Stimulated activated CD8-positive, alpha-beta memory T cell treated with anti-CD3 and anti-CD28 coated beads, Interleukin-4, amount 100 ng/mL, for 4 hours (primary cell): ENCODE measurements at places on chromosomes 2 and 18.

DNA sequence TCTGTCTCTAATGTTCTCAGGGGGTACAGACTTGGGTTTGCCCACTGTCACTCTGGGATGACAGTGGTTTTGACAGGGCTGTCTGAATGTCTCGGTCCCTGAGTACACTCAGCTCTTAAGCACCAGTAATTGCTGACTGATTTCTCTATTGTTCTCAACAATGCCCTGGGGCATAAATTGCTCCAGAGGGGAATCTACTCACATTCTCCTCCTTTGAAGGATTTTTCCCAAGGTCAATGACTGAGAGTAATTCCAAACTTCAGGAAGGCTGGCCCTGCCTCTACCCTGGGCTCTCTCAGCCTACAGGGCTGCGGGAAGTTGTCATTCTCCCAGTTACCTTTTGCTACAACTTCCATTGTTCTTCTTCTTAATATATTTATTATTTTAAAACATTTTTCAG is 36.5 kb downstream of the MC2R start:
- no peak for DNase-seq

DNA sequence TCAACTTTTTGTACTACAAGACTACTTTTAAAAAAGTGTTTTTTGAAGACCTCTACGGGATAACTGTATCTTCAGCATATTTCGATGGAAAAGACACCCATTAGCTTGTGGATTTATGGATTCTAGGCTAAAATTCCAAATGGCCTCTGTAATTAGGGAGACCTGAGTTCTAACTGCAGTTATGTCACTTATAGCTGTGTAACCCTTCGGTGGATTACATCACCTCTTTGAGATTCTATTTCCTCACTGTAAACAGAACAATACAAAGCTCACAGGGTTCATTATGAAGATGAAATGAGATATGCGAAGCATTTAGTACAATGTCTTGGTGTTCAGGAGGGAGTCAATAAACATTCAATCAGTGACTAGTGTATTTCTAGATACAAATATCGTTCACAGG is 24.2 kb downstream of the LMAN2L start:
- no peak for DNase-seq

GRCh38 chr2:42214669-42215068 is 45.5 kb downstream of the EML4 start:
- DNase-seq, result no peak

GRCh38 chr2:232877940-232878511 is 8.0 kb downstream of the SNORC start:
- no peak for DNase-seq

GRCh38 chr18:3879114-3879835 is 429.3 kb downstream of the TGIF1 start:
- DNase-seq, result no peak

GRCh38 chr2:170882758-170883157 is 46.3 kb upstream of the GORASP2 start:
- DNase-seq, result no peak

DNA sequence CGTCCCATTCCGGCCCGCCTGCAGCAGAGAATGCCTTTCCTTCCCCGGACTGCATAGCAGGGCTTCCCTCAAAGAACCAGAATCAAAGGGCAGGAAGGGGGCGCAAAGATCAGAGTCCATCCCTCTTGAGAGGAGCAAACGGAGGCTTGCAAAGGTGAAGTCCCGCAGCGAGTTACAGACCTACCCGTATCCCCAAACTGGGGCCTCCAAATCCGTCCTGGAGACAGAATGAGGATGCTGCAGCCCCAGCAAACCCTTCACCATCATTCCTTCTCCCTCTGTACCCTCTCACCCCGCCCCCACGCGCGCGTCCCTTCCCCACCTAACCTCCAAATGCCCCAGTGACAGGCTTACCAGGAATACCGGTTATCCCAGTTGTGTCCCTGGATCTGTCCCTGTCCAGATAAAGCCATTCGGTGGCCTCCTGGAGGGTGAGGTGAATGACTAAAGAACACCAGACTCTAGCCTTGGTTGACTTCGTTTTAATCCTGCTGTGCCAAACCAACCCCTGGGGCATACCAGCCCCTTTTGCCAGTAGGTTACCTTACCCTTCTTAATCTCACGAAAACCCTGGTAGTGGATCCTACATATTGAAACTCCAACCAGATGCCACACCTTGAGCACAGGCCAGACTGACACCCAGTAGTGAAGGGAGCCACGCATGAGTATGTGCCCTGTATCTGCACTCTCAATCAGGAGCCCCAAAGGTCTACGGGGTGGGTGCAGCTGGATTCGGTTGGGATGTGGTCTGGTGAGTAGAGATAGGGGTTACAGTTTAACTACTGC is 961 bp upstream of the SLC40A1 start:
- DNase-seq, result no peak

GRCh38 chr2:83481436-83481835 is 977.6 kb downstream of the SUCLG1 start:
- no peak for DNase-seq

DNA sequence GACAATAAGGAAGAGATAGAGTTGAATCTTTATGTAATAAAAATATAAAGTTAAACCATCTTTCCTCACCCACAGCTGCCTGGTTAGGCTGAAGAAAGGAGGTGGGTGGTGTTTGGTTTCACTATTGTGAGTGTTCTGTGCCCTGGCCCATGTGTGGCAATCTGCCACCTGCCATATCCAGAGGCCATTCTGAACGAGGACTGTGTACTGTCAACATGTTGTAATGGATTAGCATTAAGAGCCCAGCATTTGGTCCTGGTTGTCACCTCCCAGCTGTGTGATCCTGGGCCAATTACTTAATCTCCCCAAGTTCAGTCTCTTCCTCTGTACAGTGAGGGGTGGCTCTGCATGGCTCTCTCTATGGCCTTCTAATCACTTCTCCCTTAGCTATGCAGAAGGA is 118.2 kb upstream of the SEC11C start:
- DNase-seq, result no peak

DNA sequence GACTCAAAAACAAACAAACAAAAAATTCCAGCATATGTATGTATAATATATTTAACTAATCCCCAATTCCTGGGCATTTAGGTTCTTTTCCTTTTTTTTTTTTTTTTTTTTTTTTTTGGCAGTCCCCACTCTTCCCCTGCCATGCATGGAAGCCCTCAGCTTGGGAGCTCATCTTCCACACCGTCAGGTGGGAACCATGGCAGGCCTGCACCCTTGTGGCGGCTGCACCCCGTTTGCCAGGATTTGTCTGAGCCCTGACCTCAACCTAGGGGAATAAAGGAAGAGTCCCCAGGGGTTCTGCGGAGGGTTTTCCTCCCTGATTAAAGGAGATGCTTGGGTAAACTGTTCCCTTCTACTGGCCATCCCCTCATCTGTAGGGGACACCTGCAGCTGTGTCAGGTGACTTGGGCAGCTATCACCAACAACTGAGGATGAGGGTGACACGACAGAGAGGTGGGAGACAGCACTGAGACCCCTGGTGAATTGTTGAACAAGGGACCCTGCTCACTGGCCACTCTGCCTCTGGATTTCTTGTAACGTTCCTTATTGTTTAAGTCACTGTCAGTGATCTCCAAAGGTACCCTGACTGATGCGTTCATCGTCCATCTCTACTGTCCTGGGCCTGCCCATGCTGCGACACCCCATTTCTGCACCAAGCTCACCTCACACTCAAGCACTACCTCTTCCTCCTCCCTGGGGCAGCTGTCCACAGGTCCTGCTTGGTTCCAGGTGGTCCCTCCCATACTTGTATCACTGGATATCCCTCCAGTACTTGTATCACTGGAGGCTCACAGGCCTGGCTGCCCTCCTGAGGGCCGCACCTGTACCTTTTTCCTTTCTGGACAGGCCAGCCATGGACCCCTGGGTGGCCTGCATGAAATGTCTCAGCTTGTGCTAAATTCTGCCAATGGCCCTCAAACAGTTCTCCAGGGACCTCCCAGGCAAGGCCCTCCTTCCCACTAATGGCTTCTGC is 14.5 kb downstream of the TMEM185B start:
- no peak for DNase-seq

DNA sequence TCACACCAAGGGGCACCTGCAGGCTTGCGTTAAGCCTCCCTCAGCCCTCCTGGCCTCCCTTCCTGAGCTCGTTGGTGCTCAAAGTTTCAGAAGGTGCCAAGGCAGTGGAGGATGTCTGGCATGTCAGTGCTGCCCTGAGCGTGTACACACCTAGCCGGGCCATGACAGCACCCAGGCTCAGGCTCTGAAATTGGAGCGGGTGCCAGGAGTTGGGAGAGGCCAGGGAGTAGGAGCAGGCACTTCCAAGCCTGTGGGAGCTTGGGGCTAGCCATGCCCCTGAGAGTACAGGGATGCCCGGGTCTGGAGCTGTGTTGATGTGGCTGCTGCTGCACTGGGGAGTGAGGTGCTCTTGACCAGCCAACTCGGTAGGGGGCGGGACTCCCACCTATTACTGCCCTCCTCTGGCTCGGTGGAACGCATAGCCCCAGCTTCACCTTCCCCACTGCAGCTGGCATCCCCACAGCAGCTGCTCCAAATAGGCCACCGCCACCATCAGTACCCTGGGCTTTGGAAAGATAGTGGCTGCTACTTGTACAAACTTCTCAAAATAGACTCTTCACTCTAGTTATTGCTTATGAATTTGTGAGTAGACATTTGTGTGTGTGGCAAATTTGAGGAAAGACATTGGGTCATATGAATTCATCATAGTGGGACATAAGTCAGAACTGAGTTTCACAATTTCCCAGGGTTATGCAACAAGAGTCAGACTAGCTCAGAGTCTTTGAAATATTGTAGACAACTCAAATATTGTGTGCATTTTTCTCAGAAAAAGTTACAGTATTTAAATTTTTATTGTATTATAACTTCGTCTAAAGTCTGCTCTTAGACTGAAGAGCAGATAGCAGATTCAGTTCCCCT is 6.8 kb upstream of the PCARE start:
- no peak for DNase-seq

DNA sequence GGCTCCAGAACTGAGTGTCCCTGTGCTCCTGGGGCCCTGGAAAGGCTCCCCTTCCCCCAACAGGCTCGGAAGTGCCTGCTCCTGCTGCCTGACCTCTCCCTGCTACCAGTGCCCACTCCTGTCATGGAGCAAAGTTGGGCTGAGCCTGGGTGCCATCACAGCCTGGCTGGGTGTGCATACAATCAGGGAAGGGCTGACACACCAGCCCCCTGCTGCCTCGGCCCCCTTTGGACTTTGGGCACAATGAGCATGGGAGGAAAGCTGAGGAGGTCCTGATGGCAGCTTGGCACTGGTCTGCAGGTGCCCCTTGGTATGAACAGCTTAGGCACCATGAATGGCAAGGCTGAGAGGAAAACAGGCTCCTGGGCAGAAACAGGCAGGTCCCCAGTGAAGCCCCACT is 405.0 kb downstream of the PID1 start:
- no peak for DNase-seq

DNA sequence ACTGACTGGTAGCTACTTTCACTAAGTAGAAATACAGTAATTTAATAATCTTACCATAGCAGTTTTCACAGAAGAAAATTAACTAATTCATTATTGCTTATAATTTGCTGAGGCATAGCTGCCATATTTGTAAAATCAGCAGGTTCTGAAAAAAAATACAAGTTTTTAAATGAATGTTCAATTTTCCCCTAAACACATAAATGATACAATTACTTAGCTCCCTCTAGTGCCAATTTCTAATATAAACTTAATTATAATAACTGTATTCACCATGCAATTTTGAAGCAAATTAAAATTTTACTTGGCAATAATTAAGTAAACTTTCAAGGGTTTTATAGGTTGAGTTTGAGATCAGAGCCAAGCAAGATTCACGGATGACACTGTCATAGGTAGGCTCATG is 1321.6 kb upstream of the ACVR2A start:
- DNase-seq, result no peak

GRCh38 chr18:3388980-3389379 is 61.0 kb upstream of the TGIF1 start:
- no peak for DNase-seq

DNA sequence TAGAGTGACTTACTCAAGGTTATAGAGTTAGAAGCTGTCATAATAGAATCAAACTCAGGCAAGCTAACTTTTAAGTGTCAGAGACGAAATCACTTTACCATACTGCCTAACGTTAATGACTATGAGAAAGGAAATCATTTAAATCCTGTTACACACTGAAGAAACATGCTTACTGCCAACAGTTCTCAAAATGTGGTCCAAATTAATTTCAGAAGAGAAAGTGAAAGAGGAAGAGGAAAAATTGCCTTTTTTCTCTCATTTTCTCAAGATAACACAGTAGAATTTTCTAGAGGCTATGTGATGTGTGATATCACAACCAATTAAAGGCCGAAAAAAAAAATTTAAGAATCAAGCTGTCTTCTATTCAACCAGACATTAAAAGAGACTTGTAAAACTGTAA is 1362.7 kb upstream of the CHAC2 start:
- DNase-seq, result no peak

- no peak for DNase-seq
Measured at GRCh38 chr2:69720404-69720803, 21.5 kb upstream of the ANXA4 start.

DNA sequence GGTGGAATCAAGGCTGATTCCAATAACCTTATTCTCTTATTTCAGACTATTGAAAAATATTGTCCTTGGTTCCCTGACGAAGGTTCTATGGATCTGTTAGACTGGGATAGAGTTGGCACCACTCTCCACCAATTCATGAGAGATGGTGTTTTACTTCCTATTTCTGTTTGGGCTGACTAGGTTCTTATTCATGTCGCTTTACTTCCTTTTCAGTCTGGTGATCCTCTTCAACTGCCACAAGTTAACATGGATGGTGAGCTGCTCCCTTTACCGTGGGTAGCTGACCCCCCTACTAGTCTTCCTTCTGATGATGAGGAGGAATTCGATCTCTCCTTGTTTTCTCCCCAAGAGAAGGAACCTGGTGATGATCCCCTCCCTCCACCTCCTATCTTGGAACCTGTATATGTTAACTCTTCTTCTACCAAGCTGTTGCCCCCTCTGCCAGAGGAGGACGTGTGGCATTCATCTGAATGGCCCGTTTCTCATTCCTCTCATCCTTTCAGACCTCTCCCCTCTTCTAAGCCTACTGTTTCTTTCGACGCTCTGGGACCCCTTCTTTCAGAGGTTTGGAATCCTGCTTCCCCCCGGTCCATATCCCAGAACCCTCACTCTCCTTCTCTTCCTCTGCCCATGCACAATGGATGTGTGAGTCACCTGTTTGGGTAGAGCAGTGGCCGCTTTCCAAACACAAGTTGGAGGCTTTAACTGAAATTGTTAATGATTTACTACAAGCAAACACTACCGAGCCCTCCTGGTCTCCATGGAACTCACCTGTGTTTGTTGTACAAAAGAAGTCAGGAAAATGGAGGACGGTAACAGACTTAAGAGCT is 13.5 kb upstream of the CNOT11 start:
- no peak for DNase-seq
